Spinal cord (tissue), 10 donors: ENCODE measurements at places on chromosomes 7 and 10. TPM values are rescaled to one million over a fixed set of nuclear protein-coding genes. Genes with fewer than 3 reads are reported as not detected.

Gene MLXIPL
- 2.9 TPM for polyA plus RNA-seq

Gene MRLN
- polyA plus RNA-seq, result 2.8 TPM

Gene STOX1
- 10.7 TPM for polyA plus RNA-seq

Gene INSYN2A
- polyA plus RNA-seq, result 10.9 TPM

- DNase-seq, result no peak
These were observed 570.2 kb downstream of the PTPRN2 start for GRCh38 chr7:158017111-158018097.

DNA sequence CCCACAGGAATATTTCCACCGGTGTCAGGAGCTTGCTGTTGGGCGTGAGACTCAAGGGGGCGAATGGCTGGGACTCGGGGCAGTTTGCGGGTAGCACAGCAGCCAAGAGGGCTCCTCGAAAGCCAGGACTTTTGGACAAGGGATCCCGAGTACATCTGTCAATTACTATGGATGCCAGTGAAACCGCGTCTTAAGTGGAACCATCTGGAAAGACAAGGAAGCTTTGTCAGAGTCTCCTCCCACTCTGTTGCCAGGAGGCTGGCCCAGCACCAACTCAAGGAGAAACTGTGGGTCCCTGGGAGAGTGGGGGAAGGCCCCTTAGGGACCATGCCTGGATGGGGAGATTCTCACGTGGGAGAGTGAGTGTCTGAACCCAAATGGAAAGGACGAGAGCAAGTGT lies 57.1 kb downstream of the C10orf143 start:
- peak; percentile 16 for DNase-seq

DNA sequence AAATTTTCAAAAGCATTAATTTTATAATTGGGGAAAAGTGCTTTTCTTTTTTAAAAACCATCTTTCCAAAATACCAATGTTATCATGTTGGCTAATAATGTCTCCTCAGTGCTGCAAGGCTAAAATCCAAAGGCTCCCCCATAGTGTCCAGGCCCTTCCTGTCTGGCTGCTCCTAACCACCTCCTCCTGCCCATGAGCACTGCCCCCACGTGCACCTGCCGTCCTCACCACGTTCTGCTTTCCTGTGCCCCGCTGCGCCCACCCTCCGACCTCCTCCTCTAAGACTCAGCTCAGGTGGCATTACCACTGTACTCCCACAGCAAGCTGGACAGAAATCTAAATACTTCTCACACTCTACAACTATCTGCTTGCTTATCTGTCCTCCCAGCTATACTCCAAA lies 17.7 kb downstream of the PAXIP1 start:
- no peak for DNase-seq

- no peak for DNase-seq
These were observed 10.4 kb upstream of the TRIM8 start for GRCh38 chr10:102633848-102634247.

DNA sequence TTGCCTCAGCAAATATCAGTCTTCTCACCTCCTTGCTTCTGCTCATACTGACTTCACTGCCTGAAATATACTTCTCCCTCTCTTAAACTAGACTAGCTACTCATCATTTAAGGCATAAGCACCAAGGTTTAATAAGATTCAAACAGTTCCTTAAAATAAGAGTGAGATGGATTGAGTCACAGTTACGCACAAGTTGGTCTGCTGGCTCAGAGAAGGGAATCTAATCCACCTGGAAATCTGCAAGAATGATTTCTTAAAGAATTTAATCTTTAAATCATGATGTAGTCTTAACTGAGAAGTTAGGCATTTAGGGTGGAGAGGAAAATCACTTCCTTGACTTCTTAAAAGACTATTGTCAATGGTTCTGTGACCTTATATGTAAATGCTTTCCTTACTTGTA lies 56.2 kb upstream of the TMEM140 start:
- DNase-seq, result no peak

DNA sequence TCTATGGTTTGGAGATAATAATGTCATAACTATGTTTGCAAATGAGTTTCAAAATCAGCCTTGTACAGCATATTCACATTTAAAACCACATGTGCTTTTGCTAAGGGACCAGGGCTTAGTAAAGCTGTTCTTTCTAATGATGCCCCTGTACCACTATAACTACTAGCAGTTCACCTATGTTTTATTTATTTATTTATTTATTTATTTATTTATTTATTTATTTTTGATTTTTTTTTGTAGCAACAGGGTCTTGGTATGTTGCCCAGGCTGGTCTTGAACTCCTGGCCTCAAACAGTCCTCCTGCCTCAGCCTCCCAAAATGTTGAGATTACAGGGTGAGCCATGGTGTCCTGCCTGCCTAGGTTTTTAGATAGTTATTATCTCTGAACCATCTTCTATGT lies 96.9 kb downstream of the CFAP58 start:
- no peak for DNase-seq

- no peak for DNase-seq
These were observed 5.0 kb downstream of the NCOA4 start for GRCh38 chr10:46025406-46025805.

- no peak for DNase-seq
These were observed 89.9 kb downstream of the PHYHIPL start for GRCh38 chr10:59266321-59266720.

GRCh38 chr7:26556061-26556881 lies 264.6 kb downstream of the SNX10 start:
- peak; percentile 71 for DNase-seq

DNA sequence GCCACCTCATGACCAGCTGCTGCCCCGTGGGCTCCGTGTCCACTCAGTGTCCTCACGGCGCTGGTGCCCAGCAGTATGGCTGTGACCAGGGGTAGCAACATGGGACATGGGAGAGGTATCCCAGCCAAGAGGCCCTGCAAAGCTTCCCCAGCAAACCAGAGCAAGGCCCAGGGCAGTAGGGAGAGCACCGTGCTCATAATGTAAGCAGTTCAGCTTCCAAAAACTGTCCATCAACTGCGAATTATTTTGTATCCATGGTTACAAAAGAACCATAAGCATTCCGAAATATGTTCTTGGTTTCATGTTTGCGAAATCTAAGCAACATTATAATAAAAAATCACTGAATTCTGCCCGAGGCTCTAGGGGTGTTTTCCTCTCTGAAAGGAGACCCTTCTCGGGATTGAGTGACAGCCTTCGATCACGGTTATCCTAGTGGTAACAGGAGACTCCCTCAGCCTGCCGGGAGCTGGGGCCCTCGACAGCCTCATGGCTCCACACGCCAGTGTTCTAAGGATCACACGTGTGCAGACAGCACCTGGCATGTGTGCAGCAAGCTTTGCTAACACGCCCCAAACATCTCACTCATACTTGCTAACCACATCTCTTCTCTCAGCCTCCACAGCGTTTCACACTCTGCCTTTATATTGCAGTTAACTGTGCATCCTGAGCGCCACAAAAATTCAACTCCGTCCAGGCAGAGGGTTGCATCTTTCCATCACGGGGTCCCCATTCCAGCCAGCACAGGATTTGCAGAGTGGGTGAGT lies 117.6 kb downstream of the DIP2C start:
- DNase-seq, result no peak

- no peak for DNase-seq
These were observed 50.2 kb downstream of the CAMK2B start for GRCh38 chr7:44275146-44275545.

GRCh38 chr10:116160271-116160670 lies 112.7 kb downstream of the GFRA1 start:
- DNase-seq, result no peak

DNA sequence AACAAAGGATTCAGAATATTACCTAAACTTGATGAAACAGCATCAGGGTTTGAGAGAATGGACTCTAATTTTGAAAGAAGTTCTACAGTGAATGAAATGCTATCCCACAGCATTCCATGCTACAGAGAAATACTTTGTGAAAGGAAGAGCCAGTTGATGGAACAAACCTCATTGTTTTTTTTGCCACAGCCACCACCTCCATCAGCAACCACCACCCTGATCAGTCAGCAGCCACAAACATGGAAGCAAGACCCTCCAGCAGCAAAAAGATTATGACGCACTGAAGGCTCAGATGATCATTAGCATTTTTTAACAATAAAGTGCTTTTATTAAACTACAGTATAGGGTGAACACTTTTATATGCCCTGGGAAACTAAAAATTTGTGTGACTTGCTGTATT lies 98.7 kb downstream of the LRRC4 start:
- DNase-seq, result no peak

DNA sequence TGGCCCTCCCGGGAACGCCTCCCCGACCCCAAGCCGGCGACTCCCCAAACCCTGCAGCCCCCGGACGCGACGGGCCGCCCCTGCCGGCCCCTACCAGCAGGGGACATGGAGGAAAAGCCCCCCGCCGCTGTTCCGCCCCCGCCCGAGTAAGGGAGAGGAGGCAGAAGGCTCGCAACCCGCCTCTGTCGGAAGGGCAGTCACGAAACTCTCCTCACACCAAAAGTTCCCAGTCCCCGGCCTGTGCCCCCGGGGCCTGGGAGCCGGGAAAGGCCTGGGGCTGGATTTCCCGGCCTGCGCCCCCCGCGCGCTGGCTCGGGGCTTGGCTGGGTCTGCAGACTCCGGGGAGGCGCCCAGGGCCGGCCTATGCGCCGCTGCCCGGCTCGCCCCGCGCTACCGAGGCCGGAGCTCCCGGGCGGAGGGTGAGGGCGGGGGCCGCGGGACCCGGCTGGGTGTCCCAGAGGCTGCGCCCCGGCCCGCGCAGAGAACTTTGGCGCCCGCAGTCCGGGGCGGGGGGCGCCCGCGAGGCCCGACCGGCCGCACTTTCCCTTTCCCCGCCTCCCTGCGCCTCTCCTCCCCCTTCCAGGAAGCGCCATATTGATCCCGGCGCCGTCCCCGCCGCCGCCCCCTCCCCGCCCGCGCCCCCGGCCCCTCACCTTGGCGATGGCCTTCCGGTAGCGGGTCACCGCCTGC lies 728 bp downstream of the PARD3 start:
- DNase-seq, result no peak

DNA sequence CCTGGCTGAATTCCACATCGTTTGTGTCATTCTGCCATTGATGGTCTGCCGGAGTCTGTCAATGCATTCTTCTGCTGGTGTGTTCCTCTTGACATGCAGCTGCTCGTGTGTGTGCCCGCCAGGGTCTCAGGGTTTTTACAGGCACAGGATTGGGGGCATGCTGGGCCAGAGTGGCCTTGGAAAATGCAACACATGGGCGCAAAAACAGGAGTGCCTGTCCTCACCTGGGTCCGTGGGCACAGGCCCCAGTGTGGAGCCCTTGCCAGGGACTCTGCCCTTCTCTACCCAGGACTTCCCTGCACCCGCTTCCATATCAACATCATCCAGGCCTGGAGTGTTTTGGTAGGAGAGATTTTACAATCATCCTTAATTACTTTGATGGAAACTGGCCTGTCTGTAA lies 340.7 kb downstream of the KIF20B start:
- no peak for DNase-seq

GRCh38 chr7:157650131-157650631 lies 313.4 kb downstream of the DNAJB6 start:
- no peak for DNase-seq

- no peak for DNase-seq
These were observed 4.0 kb upstream of the NEBL start for GRCh38 chr10:20901110-20901509.

GRCh38 chr10:94093286-94093905 lies 99.7 kb downstream of the PLCE1 start:
- DNase-seq, result no peak

- DNase-seq, result no peak
These were observed 71.5 kb downstream of the PARP12 start for GRCh38 chr7:139991269-139991666.

GRCh38 chr7:107045195-107045960 lies 873 bp downstream of the PRKAR2B start:
- DNase-seq, result peak; percentile 65

DNA sequence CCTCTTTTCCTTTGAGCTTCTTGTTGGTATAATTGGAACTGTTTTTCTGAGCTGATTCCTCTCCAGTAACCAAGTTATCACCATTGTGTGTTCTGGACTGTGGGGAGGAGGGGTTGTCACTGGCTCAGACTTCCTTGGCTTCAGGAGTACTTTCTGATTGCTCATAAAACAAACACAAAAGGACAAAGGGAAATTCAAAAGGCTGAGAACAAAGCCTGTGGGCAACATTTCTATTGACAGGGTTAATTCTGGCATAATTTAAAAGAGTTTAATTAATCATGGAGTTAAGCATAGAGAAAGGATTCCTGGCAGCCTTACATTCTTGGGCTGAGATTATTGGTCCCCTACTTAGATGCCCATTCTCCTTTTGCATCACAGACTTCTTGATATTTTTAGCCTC lies 222.9 kb upstream of the KMT2E start:
- DNase-seq, result no peak

- no peak for DNase-seq
These were observed 10.0 kb downstream of the SFTPD start for GRCh38 chr10:79938728-79939406.

DNA sequence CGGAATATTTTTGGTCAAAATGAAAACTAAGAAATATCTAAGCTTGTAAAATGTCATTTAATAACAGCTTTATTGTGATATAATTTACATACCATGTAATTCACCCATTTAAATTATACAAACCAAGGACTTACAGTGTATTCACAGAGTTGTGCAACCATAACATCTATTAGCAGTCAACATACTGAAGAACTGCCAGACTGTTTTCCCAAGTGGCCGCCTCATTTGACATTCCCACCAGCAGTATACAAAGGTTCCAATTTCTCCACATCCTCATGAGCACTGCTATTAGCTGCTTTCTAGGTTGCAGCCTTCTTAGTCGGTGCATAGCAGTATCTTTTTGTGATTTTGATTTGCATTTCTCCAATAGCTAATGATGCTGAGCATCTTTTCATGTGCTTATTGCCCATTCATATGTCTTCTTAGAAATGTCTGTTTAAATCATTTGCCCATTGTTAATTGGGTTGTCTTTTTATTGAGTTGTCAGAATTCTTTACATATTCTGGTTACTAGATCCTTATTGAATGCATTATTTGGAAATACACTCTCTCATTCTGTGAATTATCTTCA lies 153.0 kb upstream of the FGFR2 start:
- no peak for DNase-seq

DNA sequence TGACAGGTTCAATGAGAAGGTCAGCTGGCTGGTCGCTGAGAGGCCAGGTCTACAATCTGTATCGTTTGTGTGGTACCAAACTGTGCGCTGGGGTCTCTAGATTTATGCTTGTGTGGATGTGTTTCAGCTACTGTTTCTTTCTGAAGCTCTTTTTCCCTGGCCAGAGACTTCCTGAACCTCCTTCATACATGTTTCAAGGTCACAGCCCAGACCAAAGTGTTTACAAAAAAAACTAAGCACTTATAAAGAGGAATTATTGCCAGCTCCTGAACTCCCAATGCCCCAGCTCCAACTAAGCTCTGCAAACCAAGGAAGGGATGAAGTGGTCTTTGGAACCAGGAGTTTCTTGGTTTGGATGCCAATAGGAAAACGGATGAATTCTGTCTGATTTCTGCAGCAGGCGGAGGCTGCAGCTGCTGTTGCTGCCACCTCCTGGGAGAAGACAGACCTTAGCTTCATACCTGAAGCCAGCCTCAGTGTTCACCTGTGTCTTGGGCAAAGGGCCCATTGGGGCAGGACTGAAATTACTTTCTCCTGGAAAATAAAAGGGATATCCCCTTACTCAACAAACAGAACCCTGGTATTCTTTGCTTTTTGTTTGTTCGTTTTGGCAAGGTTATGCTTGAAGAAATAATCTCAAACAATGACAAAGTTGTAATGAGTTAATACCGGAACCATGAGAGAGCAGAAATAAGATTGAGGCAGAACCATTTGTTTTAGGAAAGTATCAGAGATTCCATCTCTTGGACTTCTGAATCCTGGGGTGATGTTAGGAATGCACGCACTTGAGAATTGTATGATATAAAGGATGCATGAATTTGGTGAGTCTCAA lies 24.6 kb upstream of the MKLN1 start:
- no peak for DNase-seq
